Left cardiac atrium (tissue), 4 donors: ENCODE measurements at places on chromosomes 1 and 21. TPM values are rescaled to one million over a fixed set of nuclear protein-coding genes. Genes with fewer than 3 reads are reported as not detected.

Gene TRAF3IP3
- 1.3 TPM for total RNA-seq

GRCh38 chr1:80988926-80989325 lies 811.8 kb upstream of the ADGRL2 start:
- no peak for DNase-seq

DNA sequence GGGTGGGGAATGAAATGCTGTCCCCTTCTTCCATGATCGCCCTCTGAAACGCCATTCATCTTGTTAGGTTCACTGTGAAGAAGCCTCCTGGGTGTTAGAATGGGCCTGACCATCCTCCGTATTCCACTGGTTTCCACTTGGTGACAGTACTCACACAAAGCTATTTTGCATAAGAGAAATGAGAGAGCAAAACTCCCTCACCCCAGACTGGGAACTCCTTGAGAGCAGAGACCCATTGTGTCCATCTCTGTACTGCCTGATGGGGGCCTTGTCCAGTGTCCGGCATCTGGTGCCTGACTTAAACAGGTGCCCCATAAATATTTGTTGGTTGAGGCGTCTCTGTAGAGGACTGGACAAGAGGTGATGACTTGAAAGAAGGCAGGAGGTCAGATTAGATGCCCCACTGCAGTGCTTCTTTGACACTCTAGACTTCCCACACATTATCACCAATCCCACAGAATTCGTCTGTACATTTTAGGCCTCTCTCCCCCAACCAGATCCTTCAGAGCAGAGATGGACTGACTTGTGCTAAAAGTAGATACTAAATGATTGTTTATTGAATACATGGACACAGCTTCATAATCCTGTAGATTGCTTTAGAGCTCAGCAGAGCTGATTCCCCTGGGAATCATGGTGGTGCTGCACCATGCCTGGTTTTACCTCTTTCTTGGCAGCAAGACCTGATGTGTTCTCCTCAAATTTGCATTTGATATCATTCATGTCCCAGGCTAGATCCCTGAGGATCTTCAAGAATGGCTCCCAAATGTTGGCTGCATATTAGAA lies 22.4 kb upstream of the KCNA2 start:
- no peak for DNase-seq

GRCh38 chr1:183143576-183144315 lies 42.3 kb upstream of the LAMC2 start:
- DNase-seq: no peak
